Renal cortical epithelial cell (primary cell): ENCODE measurements at places on chromosomes 6 and 20.
A peak's percentile ranks its signal among the peaks of the same experiment; 100 is the strongest.

GRCh38 chr6:64996301-64996700, 710.7 kb downstream of the EYS start:
- peak; percentile 11 for DNase-seq

DNA sequence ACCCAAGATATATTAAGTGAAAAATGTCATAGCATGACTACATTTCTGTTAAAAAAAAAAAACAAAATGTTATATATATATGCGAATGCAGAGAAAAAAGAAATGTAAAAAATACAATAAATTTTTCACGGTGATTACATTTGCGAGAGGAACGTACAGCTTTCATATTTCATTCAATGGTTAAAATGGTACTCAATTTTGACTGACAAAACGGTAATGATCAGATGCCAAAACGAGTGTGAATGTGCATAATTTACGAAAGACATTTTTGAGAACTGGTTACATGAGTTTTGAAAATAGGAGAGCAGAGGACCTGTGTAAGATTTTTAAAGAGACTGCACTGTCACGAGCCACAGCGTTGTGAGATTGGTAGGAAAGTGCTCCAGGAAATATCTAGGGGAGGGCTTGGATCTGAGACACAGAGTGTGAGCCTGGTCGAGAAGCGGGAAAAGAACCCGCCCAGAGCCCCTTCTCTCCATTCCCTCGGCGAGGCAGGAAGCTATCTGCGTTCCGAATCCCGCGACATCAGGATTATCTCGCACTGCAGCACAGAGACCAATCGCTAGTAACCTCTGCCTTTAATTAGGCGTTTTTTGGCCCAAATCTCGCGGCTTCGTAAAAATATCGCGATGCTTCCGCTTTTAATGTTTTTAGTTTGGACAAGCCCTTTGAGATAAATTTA, 28.5 kb downstream of the TRIM27 start:
- DNase-seq = peak; percentile 95

GRCh38 chr6:33312361-33313104, 1.3 kb downstream of the TAPBP start:
- peak; percentile 87 for DNase-seq

GRCh38 chr6:135832166-135832565, 19.3 kb upstream of the PDE7B start:
- no peak for DNase-seq
